Glutamatergic neuron (in vitro differentiated cells): ENCODE measurements at places on chromosomes 12 and 14.

- DNase-seq = no peak
Observed at GRCh38 chr14:99137001-99137700, 134.8 kb downstream of the BCL11B start.

DNA sequence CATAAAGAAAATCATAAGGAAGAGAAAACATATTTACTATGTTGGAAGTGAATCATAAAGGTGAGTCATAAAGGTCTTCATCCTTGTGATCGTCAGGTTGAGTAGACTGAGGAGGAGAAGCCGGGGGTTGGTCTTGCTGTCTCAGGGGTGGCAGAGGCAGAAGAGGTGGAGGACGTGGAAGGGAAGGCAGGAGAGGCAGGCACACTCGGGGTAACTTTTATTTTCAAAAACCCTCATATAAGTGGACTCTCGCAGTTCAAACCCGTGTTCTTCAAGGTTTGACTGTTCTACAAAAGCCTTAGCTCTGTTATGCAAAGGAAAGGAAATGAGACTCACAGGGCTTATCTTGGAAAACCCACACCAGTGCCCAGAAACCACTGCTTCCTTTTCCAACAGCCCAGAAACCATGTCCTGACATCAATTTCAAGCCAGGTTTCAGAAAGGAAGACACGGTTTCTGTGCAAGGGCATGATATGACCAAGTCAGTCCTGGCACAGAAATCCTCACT lies 14.0 kb downstream of the SMCO2 start:
- no peak for DNase-seq

DNA sequence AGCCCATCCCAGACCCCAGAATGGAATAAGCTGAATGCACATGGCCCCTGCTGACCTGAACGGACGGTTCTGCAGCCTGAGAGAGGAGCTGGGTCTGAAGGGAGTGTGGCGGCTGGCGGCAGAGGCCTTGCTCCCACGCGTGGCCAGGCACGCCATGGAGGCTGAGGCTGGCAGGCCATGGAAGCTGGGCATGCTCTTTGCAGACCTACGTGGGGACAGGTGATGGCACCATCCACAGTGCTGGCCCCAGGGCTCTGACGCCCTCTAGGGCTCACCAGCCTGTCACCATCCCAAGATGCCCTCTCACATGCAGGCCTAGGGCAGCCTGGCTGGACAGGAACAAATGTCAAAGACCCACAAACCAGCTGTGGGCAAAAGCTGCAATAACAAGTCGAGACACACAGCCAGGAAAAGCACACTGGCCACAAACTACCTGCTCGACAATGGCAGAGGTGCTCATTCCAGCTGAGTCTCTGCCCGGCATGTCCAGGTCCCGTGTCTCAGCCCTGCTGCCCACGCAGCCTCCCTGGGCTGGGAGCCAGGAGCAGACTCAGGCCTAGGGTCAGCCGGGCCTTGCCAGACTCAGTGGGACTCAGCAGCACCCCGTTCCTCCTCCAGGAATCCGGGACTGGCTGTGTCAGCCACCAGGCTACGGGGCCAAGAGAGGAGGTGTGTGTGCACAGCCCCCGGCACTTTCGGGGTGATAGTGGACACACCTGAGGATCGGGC lies 19.7 kb downstream of the BTBD6 start:
- no peak for DNase-seq

DNA sequence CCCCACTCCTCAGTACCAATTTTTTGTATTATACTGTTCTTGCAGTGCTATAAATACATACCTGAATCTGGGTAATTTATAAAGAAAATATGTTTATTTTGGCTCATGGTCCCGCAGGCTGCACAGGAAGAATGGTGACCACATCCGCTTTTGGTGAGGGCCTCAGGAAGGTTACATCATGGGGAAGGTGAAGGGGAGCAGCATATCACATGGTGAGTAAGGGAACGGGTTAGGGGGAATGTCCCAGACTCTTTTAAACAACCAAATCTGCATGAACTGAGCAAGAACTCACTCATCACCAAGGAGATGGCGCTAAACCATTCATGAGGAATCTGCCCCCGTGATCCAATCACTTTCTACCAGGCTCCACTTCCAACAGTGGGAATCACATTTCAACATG lies 40.0 kb downstream of the OSBPL8 start:
- DNase-seq = no peak
